Omental fat pad (tissue), 4 donors: ENCODE measurements at places on chromosomes 5 and 9.

- DNase-seq: no peak
These were observed 204.2 kb upstream of the PTGER4 start for GRCh38 chr5:40475561-40475960.

DNA sequence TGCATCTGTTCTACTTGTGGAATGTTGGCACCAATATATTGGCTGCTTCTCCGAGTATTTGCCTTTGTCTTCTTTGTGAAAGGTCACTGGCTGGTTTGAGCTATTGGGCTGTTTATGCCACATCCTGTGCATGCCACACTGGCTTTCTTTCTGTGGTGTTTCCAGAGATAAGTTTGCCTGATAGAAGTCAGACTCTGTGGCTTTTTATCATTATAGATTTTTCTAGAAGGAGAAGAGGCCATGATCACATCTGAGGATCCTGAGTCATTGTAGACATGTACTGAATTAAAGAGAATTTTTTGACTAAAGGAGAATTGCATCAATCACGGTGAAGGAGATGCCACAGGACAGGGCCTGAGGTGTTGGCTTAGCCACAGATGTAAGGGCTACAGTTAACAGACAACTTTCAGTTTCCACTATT, 26.5 kb upstream of the CDKN2B start:
- DNase-seq: no peak

GRCh38 chr9:99964336-99964735, 57.9 kb downstream of the STX17 start:
- no peak for DNase-seq

GRCh38 chr9:3502560-3503398, 23.0 kb downstream of the RFX3 start:
- no peak for DNase-seq

GRCh38 chr9:83930881-83931280, 9.6 kb upstream of the KIF27 start:
- DNase-seq: no peak

DNA sequence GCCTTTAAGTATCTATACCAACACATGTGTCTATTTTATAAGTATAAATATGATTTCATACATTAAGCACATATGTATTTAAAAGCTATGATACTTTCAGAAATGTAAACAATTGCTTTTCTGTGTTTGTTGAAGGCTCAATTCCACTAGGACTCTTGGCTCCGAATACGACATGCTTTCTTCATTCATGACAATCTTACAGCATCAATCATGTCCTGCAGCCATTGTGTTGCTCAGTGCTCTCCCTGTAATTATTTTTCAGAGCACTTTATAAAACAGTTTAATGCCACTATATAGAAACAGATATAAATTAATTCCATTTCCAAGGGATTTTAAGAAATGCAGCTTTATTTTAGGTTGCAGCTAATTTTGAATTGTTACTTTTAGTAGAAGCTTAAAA, 167.3 kb downstream of the TAF11L14 start:
- no peak for DNase-seq

- no peak for DNase-seq
These were observed 15.6 kb downstream of the TICAM2 start for GRCh38 chr5:115586525-115587146.

DNA sequence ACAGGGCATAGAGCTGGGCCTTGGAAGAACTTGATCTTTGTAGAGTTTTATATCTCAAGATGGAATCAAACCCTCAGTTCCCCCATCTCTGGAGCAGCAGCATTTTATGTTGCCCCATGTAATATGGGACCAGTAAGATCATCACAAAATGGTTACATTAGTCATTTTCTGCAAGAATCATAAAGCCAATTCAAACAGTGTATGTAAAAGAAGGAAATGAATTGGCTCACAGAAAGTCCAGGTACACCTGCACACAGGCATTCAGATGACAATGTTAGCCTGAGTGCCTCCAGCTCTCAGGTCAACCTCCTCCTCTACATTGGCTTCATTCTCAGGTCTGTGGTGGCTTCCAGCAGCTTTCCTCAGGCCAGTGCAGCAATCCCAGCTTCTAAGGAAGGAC, 35.1 kb downstream of the CYFIP2 start:
- DNase-seq: no peak

- no peak for DNase-seq
These were observed 38.4 kb downstream of the MAST4 start for GRCh38 chr5:66634601-66635000.

DNA sequence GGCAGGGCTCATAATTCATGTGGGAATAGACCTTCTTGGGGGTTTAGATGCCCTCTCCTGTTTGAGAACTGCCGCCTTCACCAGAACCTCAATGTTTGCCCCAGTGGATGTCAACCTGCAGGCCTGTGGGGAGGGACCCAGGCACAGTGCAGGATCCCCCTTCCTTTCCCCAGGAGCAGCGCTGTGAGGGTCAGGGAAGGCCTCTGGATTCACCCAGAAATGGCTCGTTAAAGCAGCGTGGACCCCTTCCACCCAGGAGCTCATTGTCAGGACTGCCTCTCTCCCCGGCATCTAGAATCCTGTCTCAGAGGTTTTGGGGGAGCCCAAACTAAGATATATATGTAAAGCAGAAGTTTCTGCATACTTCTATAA, 188.3 kb downstream of the GADD45G start:
- no peak for DNase-seq

GRCh38 chr9:86637515-86637914, 283.3 kb upstream of the TUT7 start:
- DNase-seq: no peak

DNA sequence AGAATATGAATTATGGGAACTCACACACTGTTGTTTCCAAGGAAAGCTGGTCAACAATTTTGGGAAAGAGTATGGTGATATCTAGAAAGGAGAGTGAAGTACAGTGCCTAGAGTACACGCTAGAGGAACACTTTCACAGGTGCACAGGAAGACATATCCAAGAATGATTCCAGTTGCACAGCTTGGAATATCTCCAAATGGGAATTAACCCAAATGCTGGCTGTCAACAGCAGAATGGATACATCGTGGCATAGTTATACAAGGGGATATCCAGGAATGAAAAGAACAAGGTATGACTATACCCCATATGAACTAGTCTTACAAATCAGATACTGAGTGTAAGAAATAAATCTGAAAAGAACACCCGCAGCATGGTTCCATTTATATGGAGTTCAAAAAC, 231.3 kb downstream of the FSTL4 start:
- DNase-seq: no peak

DNA sequence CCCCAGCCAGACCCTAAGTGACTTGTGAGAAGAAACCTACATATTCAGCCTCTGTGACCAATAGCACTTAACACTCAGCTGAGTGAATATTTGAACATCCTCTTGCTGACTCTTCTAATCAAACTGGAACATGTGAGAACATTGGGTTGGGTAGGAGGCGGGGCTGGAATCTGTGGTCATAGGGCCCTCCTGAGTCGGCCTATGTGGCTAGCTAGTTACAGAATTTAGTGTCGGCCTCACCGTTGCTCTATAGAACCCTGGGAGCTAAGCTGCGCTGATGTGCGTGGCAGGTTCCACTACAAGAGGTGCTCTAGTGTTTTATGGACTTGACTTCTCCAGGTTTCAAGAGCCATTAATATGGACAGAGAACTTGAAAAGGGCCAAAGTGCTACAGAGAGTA, 138.8 kb downstream of the DROSHA start:
- DNase-seq: no peak

GRCh38 chr5:15664961-15665360, 165.0 kb downstream of the FBXL7 start:
- no peak for DNase-seq

GRCh38 chr5:53331463-53331862, 149.0 kb upstream of the FST start:
- no peak for DNase-seq

- no peak for DNase-seq
These were observed 39.4 kb downstream of the RNF44 start for GRCh38 chr5:176497852-176498251.

- DNase-seq: no peak
These were observed 3.3 kb upstream of the PRLR start for GRCh38 chr5:35233601-35234000.

DNA sequence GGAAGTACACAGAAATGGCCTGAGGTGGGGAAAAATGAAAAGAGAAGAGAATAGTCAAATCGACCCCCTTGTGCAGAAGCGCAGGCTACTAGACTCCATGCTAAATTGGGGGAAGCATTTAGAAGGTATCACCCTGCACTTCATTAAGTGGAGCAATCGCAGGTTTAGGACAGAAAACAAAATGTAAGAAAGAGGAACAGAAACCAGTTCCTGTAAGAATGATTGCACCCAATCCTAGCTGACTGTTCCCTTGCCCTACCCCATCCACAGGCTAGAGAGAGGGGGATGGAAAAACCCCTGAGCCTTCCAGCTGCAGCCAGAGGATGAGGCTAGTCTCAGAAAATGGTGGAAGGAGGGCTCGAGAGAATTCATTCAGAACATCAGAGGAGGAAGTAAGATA, 23.9 kb upstream of the PPP1R2B start:
- no peak for DNase-seq

DNA sequence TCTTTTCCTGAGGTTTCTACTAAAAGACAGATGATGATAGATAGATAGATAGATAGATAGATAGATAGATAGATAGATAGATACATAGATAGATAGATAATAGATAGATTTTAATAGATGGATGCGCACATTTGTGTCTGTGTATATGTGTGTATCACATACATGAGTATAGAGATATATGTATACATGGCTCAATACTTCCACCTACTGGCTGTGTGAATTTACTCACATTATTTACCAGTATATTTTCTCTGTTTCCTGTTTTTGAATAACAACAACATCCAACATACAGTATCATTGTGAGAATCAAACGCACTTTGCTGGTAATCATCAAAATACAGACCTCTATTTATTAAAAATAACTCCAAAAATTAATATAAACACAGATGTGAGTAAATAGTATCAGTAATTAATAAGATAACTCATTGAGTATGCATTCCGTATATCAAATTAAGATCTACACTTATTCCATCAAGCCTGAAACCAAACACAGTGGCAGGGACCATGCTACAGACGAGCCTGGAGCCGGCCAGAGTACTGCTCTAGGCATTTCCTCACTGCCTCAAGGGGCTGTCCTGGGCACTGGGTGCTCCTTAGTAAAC, 338.0 kb downstream of the SEMA5A start:
- DNase-seq: no peak

DNA sequence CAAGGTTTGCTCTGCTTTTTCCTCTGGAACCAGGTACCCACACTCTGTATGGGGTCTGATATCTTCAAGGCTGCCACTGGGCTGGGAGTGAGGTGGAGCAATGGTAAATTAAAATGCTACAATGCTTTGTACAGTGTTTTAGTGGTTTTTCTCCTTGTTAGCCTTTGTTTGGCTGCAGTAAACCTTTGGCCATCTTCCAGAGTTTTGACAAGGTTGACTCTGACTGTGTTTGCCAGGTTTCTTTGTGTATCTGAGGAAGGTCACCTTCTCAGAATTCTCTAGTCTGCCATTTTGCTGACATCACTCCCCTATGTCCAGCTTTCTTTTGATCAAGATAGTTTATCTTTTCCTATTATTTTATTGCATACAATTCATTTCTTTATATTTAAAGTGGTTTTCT, 11.2 kb downstream of the SPATA31D1 start:
- DNase-seq: no peak

GRCh38 chr9:115882911-115883310, 270.7 kb upstream of the PAPPA start:
- no peak for DNase-seq

DNA sequence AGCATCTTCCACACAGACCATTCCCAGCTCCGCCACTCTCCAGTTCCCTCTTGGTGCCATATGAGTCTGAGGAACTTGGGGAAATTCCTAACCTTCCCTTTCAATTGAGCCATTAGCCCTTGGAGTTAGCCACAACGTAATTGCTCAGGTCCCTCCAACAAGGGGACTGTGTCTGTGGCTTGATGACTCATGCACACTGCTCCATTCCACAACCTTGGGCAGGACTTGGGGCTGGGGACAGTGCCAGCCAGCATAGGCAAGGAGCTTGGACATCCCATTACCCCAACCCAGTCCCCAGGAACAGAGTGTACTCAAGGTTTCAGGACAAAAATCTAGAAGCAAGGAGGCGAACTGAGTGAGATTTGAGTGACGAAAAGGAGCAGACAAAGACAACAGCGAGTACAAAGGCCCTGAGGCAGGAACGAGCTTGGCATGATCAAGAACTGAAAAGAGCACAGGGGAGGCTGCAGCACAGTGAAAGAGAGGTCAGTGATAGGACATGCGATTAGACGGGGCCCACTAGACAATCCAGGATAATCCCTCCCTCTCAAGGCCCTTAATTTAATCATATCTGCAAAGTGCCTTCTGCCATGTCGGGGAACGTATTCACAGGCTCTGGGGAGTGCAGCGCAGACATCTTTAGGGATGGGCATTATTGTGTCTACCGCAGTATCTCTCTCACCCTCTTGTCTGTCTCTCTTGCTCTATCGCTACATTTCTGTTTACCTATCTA, 16.0 kb upstream of the JADE2 start:
- no peak for DNase-seq

DNA sequence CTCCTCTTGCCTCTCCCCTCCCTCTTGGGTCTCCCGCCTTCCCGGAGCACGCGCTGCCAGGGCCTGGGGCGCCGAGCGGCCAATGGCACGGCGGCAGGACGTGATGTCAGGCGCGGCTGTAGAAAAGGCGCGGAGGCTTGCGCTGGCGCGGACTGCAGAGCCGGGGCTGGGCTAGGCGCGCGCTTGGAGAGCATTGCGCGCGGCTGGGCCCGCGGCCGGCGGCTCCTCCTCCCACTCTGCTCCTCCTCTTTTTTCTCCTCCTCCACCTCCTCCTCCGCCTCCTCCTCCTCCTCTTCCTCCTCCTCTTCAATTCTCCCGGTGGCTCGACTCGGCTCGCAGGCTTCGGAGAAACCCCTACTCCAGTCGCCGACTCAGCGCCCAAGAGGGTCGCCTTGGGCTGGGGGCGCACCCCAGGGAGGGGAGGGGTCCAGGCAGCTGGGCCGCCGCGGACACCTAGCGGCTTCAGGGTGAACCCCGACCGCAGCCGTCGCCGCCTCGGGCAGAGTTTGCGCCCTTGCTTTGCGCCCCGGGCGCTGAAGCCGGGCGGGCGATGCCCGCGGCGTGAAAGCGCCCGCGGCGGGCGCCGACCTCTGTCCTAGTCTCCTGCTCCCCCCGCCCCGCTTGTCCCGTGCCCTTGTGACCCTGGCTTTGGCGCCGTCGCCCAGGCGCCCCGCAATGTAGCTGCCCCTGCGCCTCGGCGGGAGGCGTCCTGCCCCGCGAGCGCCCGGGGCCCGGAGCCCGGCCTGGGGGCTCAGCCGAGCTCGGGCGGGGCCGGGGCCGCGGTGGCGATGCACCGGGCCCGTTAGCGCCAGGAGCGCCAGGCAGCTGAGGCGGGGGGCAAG, at the start of gene LHX2:
Gene LHX2, plus strand, starts transcription at position 309 of the 842 bp plus-strand sequence. CDS start 581 bp downstream, outside the sequence.
- no peak for DNase-seq

DNA sequence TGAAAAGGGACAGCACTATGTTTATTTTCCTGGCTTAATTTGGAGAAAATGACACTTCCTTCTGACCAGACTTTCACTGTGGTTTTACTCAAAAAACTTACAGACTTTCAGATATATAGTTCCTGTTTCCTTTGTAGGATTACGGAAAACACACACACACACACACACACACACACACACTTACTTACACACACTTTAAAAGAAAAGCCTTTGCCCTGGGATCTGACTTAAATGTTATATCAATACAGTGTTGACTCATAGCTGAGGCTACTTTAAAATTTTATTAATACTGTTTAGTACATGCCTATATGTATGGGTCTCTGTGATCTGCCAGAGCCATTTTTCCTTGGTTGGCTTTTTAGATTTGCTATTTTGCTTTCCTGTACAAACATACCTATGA, 758.3 kb downstream of the DNAH5 start:
- DNase-seq: no peak

- DNase-seq: no peak
These were observed 16.6 kb downstream of the HK3 start for GRCh38 chr5:176882567-176882903.

- no peak for DNase-seq
These were observed 145.9 kb upstream of the GLRA1 start for GRCh38 chr5:152070591-152070990.
